Iris pigment epithelial cell (primary cell): ENCODE measurements at places on chromosomes 5 and 9.
A peak's percentile ranks its signal among the peaks of the same experiment; 100 is the strongest.

GRCh38 chr9:96553070-96553469 is 66.6 kb downstream of the CDC14B start:
- peak; percentile 86 for DNase-seq

GRCh38 chr5:17374973-17375742 is 122.9 kb upstream of the TAF11L2 start:
- DNase-seq, result peak; percentile 72

DNA sequence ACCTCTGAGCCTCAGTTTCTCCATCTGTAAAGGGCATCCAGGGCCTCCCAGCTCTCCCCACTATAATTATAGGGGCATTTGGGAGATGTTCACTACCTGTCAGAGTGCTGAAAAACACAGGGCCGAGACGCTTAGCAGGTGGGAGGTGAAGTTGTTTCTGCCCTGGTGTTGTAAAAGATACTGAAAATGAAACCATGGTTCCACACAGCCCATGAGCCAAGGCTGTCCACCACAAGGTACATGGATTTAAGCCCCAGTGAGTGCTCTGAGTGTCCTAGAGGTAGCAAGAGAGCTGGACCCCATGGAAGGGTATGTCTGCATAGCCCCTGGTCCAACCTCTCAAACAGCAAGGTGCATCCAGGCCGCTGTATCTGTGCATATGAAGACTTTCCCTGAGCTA is 137.5 kb downstream of the C5orf15 start:
- DNase-seq, result no peak

GRCh38 chr9:71549023-71549422 is 219.3 kb downstream of the CEMIP2 start:
- DNase-seq, result no peak

- peak; percentile 42 for DNase-seq
Measured at GRCh38 chr9:128503870-128504269, 649 bp upstream of the GLE1 start.

DNA sequence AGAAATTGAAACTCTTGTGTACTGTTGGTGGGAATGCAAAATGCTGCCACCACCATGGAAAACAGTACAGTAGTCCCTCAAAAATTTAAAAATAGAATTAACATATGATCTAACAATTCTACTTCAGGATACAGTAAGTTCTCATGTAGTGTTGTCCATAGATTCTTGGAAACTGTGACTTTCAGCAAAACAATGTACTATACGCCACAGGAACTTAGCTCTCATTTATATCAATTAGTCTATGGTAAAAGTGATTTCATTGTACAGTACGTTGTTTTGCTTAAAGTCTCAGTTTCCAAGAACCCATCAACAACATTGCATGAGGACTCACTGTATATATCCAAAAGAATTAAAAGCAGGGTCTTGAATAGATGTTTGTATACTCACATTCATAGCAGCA is 233.5 kb upstream of the GAS1 start:
- DNase-seq, result no peak

- DNase-seq, result no peak
Measured at GRCh38 chr9:95494022-95494415, 22.8 kb downstream of the PTCH1 start.

GRCh38 chr9:103530934-103531333 is 535.8 kb downstream of the CYLC2 start:
- DNase-seq, result no peak

GRCh38 chr5:145246961-145247744 is 588.0 kb downstream of the PRELID2 start:
- DNase-seq, result peak; percentile 51

GRCh38 chr5:2703041-2703440 is 48.4 kb downstream of the IRX2 start:
- DNase-seq, result no peak
